ENCODE measurements at places on chromosomes 2 and 18.

- no peak for DNase-seq
Observed at GRCh38 chr2:120733238-120733932, 2.3 kb upstream of the GLI2 start.

- peak; percentile 48 for DNase-seq
Observed at GRCh38 chr2:43542285-43542933, 53.4 kb downstream of the THADA start.

GRCh38 chr2:2452961-2453360 lies 121.9 kb upstream of the MYT1L start:
- DNase-seq: no peak

GRCh38 chr2:119544075-119544938 lies at the start of gene CFAP221:
Gene CFAP221, plus strand, starts transcription at chr2:119544449. Its CDS starts 1,683 bp downstream, at chr2:119546132.
- DNase-seq: peak; percentile 92

GRCh38 chr2:67131257-67131609 lies 265.9 kb upstream of the ETAA1 start:
- no peak for DNase-seq

- DNase-seq: no peak
Observed at GRCh38 chr18:36185157-36185556, 2.1 kb upstream of the MOCOS start.

DNA sequence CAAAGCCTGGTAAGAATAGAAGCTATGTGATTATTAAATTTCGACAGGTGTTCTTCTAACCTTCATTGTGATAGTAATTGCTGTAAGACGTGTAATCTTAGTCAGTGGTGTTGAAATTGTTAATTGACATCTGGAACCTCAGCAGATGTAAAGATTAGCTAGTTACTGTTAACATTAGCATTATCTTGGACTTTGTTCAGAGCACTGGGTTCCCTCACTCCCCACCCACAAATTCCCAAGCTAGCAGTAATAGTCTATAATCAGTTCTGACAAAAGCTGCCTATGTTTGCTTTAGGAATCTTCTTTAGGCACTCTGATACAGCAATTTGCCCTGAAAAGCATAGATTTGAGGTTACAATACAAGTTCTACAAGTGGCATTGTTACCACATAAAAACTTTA lies 233.7 kb downstream of the EN1 start:
- DNase-seq: no peak

- DNase-seq: no peak
Observed at GRCh38 chr2:162390801-162391200, 46.9 kb downstream of the GCA start.

GRCh38 chr2:38922902-38923301 lies 33.2 kb downstream of the ARHGEF33 start:
- no peak for DNase-seq

GRCh38 chr2:219369447-219369861 lies 18.3 kb downstream of the DNPEP start:
- DNase-seq: no peak

DNA sequence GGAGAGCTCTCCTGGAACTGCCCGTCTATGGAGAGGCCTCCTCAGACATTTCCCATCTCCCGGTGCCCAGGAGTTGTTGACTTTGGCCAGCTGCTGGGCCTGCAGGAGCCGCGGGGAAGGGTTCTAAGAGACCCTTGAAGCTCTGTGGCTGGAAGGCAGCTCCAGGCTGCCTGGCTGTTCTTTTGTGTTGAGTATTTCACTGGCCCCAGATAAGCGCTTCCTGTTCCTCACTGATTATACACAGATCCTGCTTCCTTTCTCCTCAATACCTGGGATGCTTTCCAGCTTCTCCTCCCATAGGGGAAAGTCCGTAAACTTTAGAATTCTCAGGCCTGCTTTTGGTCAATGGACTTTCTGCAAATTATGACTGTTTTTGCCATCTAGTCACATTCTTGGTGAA lies 57.8 kb downstream of the TGOLN2 start:
- DNase-seq: peak; percentile 25

GRCh38 chr2:174485788-174486562 lies 854 bp downstream of the GPR155 start:
- peak; percentile 21 for DNase-seq

GRCh38 chr2:18049325-18049724 lies 170.9 kb downstream of the KCNS3 start:
- DNase-seq: no peak

- DNase-seq: no peak
Observed at GRCh38 chr18:75075016-75075305, 134.0 kb downstream of the PTGR3 start.

GRCh38 chr18:61749031-61749430 lies 143.8 kb downstream of the RNF152 start:
- DNase-seq: no peak

GRCh38 chr2:118841828-118842461 lies 5.5 kb downstream of the EN1 start:
- peak; percentile 37 for DNase-seq

- no peak for DNase-seq
Observed at GRCh38 chr2:165893556-165893955, 60.0 kb downstream of the TTC21B start.

- no peak for DNase-seq
Observed at GRCh38 chr2:31260870-31261269, 26.9 kb downstream of the EHD3 start.

- DNase-seq: no peak
Observed at GRCh38 chr2:177314722-177315264, 50.3 kb upstream of the NFE2L2 start.

- DNase-seq: no peak
Observed at GRCh38 chr18:38972571-38972970, 1407.0 kb upstream of the CELF4 start.

Data from GM03348 (cell line).